ENCODE measurements at places on chromosomes 16 and 17.

GRCh38 chr16:80526418-80527061 lies 14.3 kb upstream of the DYNLRB2 start:
- peak; percentile 30 for DNase-seq

- no peak for DNase-seq
These were observed 127.5 kb upstream of the CDH13 start for GRCh38 chr16:82499302-82499701.

DNA sequence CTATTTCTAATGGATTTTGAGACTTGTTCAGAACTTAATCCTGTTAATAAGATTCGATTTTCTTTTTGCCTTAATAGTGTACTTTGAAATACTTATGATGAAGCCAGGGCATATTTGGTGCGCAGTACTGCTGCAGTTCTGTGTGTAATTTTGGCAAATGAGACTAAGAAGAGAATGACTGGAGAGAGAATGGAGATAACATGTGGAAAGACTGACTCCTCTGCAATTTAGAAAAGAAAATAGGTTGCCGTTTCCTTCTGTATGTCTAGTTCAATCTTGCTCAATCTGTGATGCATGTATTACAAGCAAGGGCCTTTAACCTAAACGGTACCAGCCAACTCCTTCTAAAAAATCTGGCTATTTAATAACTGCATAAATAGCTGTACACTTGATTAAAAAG lies 285.1 kb upstream of the CDH11 start:
- DNase-seq: no peak

DNA sequence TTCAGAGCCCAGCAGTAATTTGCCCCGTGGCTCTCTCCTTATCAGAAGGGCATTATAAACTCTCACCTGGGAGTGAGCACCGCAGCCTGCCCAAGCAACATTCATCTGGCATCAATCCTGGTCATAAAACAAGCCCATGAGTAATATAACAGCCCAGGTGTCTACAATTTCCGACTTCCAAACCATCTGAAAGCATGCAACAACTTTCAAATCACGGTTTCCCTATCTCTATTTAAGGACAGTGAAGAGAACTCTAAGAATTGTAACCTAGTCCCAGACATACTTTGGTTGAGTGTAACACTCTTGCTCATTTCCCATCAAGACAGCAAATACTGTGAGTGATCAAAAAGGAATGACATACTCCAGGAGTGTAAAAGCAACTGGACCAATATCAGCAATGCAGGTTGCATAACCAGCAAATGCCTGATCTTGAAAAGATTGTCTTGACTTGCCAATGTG lies 487.4 kb upstream of the SOX9 start:
- no peak for DNase-seq

- DNase-seq: no peak
These were observed 26.9 kb upstream of the PHB1 start for GRCh38 chr17:49441578-49441977.

DNA sequence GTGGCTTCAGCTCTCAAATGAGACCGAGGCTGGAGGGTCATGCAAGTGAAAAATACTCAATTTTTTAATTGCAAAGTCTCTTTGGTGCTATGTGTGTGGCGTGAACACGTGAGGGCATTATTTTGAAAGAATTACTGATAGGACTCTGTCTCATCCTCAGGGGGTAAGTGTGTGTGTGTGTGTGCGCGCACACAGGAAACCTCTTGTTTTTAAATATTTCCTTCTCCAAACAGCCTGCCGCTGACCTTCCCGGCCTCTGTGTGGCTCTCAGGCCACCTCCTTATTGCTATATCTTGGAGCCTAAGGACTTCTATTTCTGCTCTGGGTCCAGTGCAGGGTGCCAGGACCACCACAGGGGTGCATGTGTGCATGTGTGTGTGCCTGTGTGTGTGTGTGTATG lies 99.7 kb downstream of the CMIP start:
- DNase-seq: no peak

DNA sequence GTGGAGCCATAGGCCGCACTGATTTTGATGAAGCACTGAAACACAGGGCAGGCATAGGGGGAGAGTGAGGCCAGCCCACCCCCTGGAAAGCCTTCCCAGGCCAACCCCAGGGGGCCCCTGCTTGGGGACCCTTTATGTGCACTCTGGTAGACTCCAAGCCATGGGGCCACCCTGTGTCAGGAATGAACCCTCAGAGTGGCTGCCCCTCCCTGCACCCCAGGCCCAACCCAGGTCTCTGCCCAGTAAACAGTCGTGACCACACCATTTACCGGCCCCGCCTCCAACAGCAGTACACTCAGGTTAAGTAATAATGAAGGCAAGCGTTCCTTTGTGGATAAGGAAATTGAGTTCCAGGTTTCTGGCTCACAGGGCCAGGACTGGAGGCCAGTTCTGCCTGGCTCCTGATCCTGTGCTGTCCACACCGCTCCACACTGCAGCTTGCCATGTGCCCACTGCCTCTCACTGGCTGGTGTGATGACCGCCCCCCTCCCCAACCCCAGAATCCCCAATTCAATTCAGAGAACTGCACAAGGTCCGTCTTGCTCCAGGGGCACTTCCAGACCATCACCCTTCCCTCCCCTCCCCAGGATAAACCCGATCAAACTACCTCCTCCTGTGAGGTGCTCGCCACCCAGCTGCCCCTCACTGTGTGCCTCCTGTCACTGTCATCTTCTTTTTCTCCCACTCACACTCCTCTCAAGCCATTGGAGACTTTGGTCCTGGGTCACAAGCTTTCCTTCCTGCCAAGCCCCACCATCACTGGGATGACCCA lies 13.6 kb downstream of the PIMREG start:
- no peak for DNase-seq

GRCh38 chr17:46046957-46047356 lies 47.9 kb downstream of the STH start:
- DNase-seq: no peak

GRCh38 chr17:41530062-41531048 lies 2.2 kb upstream of the KRT19 start:
- DNase-seq: no peak

GRCh38 chr16:66278604-66279262 lies 87.8 kb upstream of the CDH5 start:
- DNase-seq: no peak

DNA sequence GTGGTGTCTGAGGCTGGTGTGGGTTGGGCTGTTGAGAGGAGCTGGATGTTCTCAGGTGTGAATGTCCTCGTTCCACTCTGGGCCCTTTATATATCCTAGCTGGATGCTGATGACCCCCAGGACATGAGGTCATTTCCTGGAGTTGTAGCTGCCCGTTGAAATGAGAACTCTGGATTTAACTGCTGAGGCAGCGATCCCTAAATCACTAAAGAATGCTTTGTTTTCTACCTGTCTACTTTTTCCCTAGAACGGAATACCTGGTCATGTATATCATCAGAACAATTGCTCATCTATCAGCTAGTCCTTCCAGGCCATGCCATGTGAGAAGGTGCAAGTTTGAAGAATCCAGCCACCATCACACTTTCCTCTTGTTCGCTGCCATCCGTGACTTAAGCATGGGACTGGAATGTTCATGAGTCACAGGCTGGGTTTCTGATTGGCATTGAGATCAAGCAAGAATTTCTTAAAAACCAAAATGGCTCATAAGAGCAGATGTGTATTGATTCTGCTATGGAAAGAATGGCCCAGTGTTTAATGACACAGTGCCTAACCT lies at the start of gene KRTAP2-3:
KRTAP2-3 (minus strand) TSS at position 63 of the 553 bp plus-strand sequence. CDS start 64 bp downstream, outside the sequence.
- DNase-seq: no peak

- no peak for DNase-seq
These were observed 38.4 kb upstream of the VWA3A start for GRCh38 chr16:22053921-22054341.

- no peak for DNase-seq
These were observed 235.2 kb upstream of the CDH5 start for GRCh38 chr16:66131156-66131807.

- no peak for DNase-seq
These were observed 1.2 kb downstream of the RPS15A start for GRCh38 chr16:18788828-18789514.

DNA sequence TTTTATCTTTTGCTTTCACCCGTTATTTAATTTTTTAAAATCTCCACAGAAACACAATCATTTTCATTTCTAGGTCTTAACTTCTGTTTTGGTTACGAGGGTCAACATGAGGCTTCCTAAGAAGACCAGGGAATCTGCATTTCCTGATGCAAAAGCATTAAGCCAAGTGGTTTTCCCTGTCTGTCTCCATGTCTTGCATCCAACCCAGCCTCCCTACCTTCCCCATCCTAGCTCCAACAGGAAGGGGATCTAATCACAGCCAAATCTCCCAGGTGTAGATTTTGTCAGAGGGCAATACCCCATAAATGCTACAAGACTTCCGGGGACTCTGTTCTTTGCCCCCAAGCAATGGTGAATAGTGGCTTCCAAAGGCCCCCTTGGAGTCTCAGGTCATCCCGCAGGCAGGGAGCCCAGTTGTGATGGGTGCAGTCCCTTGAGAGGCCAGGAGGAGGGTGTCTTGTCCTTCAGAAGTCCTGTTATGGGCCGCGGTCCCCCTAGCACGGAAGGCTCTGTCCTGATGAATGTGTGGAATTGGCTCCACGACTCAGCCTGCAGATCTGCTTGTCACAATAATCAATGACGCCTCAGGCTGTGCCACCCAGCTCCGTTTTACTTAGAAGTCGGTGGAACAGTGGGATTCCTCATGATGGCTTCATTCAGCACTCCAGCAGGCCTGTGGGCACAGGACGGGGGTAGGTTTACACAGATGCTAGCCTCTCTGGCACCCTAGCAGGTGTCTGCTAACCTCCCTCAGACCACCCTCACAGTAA lies 141.1 kb downstream of the RGS9 start:
- no peak for DNase-seq

DNA sequence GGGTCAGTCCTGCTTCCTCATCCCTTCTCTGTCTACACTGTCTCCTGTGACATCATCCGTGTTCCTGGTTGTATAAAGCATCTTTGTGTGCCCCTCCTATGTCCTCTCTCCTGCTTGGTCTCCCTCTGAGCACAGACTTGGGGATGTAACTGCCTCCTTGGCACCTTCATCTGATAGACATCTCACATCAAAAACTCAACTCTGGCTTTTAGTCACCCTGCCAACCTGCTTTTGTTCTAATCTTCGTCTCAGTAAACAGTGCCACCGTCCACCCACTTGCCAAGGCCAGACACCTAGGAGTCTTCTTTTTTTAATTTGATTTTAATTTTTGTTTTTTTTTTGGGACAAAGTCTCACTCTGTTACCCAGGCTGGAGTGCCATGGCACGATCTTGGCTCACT lies 16.9 kb upstream of the KSR1 start:
- DNase-seq: no peak

DNA sequence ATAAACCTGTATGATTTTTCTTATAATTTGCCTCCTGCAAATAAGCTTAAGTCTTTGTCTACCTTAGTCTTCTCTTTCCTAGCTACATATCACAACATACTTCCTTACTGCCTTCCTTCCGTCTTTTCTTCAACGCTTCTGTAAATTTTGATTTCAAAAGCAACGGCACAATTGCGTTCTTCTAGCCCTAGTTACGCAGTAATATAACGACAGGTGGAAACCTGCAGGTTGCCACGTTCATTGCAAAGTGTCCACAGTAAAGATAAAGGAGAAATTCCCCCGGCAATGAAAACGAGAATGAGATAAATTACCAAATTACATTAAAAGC lies 546 bp upstream of the PSMD7 start:
- peak; percentile 41 for DNase-seq

DNA sequence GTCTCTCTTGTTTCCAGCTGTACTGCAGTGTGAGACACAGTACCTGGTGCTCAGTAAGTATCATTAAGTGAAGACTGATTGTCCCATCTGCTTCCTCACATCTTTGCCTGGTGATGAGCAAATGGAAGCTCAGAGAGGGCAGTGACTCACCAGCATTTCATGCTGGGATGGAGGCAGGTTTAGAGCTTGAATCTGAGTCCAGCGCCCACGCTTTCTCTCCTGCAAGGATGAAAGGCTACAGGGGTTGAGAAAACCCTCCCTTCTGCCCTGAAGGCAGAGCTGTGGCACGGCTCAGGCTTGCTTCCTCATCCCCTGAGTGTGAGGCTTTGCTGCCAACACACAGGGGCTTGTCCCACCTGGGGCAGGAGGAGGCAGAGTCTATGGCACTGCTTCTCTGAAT lies 1.5 kb upstream of the RNF112 start:
- DNase-seq: no peak

- DNase-seq: no peak
These were observed 773 bp downstream of the NTN3 start for GRCh38 chr16:2471653-2472487.

GRCh38 chr16:86762095-86762494 lies 183.7 kb downstream of the FOXL1 start:
- DNase-seq: no peak

DNA sequence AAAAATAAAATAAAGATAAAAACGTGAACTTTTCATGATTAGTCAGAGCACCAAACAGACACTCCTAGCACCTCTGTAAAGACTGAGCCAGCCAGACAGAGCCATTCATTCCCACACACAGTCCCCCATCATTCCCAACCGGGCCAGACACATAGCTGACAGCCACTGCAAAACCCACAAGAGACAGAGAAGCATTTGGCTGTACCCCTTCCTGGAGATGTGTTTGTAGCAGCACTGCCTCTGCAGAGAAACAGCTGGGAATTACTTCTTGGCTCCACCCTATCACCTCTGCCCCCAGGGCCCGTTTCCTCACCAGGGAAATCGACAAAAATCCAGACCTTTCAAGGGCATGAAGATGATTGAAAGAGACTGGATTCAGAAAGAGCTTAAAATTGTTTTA lies 46.4 kb downstream of the MYH11 start:
- DNase-seq: no peak

- no peak for DNase-seq
These were observed 92.8 kb upstream of the ZNF469 start for GRCh38 chr16:88289968-88290401.

GRCh38 chr17:8133399-8133798 lies 9.5 kb upstream of the HES7 start:
- DNase-seq: no peak

DNA sequence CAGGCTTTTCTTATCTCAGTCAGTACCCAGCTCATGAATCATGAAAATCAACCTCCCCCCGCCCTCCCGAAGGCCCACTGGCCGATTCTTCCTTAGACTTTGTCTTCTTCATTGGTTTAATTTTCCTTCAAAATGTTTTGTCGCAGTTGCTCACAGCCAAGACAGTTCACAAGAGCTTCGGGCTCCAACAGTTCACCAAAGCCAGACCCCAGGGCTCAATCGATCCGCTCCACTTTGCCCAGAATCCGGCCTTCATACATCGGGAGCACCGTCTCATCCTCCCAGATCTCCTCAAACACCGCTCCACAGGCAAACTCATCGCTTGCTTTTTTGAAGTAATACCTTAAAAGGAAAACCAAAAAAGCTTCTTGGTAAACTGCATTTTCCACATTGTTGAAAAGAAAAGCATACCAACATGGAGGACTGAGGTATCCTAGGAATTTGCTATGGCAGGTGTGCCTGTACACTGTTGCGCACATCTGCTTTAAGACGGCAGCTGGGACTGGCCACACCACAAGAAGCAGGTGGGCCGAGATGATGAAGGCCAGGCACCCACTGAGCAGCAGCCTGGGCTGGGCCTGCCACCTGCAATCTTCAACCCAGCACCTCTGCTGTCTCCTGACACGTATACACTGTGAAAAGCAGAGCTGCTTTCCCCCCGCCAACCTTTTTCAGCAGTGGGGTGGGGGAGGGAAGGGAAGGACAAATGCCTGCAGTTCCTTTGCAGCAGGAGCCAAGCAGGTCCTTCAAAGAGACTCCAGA lies 31.5 kb downstream of the AXIN2 start:
- no peak for DNase-seq

- no peak for DNase-seq
These were observed 64.3 kb downstream of the CNGB1 start for GRCh38 chr16:57906382-57907316.

All from HL-60 (cell line).